PC-9 (cell line): ENCODE measurements at places on chromosomes 4 and X.

DNA sequence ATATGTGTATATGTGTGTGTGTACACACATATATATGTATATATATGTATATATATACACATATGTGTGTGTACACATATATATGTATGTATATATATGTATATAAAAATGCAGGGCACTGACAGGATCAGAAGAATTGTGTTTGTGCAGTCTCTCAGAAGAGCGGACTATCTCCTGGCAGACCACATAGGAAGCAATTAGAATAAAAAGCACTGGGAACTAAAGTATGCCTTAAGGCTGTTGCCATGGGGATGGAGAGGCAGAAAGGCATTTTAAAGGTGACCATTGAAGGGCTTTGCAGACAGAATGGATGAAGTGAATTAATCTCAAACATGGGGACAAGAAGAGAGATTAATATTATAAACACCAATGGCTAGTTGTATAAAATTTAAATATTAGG lies 33.7 kb upstream of the USP51 start:
- no peak for DNase-seq

DNA sequence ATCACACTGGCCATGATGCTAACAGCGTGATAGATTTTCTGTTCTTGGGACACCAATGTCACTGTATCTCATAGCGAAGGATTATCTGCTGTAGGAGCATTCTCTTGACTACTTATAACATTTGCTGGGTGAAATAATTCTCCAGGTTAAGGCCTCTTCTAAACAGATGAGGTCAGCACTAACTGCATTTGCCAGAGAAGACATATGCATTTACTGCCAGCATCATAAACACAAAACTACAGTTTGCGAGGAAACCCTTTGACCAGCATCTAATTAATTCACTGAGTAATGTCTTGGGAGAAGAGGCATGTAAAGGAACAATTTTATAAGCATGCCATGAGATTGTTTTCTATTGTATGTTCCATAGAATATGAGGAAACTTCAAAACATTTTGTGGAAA lies 13.9 kb downstream of the TBC1D1 start:
- no peak for DNase-seq

- no peak for DNase-seq
Observed at GRCh38 chr4:150206954-150207353, 128.7 kb downstream of the DCLK2 start.

- peak; percentile 30 for DNase-seq
Observed at GRCh38 chr4:1277667-1278665, 11.7 kb upstream of the MAEA start.

- DNase-seq, result no peak
Observed at GRCh38 chrX:53476371-53476770, 42.2 kb upstream of the HSD17B10 start.

GRCh38 chrX:132171881-132172280 lies 44.1 kb upstream of the FRMD7 start:
- no peak for DNase-seq

DNA sequence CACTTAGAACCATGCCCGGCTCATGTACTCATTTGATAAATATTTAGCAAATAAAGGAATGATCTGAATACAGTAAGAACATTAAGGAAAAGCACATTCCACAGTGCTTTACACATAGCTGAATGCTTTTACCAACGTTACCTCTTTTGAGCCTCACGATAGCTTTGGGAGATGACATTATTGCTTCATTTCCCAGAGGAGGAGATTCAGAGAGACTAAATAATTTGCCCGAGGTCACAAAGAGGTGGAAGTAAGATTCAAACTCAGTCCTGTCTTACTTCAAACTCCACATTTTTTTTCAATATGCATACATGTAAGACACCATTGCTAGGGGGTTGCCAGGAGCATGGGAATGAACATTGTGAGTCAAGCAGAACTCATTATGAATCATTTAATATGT lies 538.5 kb downstream of the BCOR start:
- no peak for DNase-seq

DNA sequence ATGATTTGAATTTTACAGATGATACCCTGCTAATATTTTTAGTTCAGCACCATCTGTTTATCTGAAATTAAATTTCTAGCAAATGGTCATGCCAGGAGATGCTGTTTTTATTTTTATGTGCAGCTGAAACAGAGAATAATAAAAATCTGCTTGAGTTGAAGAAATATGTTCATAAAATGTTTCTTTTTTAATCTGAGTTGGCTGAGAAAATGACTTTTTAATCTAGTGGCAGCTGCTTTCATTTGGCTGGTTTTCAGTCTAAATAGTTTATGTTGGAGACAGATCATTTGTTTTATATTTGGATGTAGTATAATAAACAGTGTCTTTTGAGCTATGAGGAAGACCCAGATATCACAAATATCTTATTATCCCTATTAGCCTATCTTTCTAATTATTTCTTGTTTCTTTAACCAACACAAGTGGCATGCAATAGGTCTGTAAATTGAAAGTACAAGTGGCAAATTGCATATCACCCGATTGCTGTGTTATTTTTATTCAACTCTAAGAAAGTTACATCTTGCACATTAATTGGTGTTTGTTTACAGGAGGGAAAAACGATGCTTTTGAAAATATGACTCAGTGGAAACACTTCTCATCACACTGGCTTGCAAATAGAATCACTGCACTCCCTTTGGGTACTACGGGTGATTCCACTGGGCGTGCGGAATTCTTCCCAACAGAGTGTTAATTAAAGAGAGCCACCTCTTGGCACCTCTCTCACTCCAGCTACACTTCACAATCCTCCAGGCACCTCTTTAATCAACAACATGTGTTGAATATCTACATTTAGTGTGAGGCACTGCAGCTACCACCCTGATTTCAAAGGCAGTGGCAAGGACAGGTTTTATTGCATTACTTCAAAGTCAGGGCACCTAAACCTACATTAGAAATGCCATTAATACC lies 51.7 kb upstream of the AP1S2 start:
- no peak for DNase-seq

DNA sequence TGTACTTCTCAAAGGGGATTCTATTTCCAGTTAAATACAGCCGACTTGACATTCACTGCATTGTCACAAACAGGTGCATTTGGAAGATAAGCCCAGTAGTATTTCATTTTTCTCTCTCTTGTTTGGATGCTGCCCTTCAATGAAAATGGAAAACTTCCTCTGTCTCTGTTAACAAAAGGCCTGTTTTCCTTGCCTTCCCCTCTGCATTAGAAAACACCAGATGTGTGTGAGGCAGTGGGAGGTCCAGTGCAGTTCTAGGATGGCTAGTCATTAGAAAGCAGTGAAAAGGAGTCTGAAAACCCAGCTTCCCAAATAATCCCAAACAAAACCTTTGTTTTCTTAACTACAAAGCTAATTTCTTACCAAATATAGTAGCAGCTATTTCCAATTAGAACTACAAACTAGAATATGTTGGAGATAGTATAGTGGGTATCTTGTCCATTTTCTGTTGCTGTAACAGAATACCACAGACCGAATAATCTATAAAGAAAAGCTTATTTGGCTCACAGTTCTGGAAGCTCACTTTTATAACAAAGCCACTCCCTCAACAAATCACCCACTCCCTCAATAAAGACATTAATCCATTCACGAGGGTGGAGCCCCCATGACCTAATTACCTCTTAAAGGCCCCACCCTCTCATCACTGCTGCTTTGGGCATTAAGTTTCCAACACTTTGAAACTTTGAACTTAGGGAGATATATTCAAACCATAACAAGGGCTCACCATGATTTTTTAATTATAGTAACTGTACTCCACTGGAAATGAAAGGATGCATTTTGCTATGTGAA lies 452.1 kb upstream of the RPS6KA3 start:
- no peak for DNase-seq

GRCh38 chr4:66840178-66840577 lies 705.1 kb downstream of the CENPC start:
- DNase-seq, result no peak

GRCh38 chr4:185803022-185803421 lies 9.0 kb downstream of the SORBS2 start:
- no peak for DNase-seq

DNA sequence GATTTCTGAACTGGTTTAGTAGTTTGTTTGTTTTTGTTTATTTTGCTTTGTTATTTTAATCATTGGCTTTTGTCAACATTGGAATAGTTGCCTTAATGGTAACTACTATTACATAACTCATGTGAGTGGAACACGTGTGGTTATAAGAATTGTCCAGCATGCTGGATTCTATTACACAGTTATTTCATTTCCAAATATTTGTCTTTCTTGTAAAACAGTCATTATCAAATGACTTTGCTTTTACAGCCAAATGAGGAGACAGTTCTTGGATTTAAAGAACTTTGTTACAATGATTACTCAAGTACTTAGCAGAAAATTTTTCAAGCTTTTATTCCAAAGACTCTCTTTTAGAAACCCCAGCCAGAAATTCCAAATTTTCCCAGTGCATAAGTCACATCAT lies 516.1 kb upstream of the MAGEB2 start:
- no peak for DNase-seq

GRCh38 chr4:7557456-7557855 lies 122.7 kb upstream of the PSAPL1 start:
- peak; percentile 60 for DNase-seq

DNA sequence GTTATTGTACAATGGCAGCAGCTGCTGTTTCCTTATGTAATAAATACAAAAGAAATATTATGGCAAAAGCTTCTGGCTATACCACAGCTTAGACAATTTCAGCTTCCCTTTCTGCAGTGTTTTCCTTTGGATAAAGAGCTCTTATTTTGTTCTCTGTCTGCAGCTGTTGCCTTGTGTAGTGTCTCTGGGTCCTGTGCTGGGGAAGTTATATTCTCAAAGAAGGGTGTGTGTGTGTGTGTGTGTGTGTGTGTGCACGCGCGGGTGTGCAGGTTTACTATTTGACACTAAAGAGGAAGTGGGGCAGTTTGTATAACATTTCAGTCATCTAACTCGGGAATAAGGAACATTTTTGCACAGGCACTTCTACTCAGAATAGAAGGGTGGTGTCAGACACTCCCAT lies 83.6 kb downstream of the REPS2 start:
- no peak for DNase-seq

- peak; percentile 25 for DNase-seq
Observed at GRCh38 chrX:16484338-16484737, 165.6 kb upstream of the S100G start.

DNA sequence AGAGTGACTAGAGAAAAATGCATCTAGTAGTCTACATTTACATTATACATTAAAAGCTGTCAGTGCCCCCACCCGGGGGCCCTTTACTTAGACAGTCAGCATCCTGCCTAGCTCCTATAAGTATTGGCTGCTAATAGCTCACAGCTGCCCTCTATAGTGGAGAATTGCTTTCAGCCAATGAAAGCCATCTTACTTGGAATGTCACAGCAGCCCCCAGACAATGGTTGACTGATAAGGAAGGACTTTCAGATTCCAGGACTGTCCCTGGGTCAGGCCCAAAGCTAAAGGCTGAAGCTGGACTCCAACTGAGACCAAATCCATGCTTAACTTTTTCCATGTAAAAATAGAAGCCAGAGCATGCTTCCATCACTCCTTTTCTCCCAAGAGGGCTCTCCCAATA lies 196.9 kb downstream of the ANKRD50 start:
- no peak for DNase-seq

DNA sequence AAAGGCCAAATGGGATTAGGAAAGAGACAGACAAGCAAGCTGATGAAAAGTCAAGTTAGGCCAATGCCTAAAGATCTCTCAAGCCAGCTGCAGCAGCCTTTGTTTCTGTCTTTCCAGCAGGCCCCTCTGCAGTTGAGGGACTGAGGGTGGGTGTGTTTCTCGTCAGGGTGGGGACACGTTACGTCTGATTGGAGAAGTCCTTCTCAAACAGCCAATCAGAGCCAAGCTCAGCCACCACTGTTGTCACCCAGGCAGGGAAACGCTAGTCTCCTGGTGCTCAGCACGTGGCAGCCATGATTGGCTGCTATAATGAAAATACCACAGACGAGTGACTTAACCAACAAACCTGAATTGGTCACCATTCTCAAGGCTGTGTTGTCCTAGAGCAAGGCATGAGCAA lies 177.1 kb upstream of the LCORL start:
- DNase-seq, result no peak

DNA sequence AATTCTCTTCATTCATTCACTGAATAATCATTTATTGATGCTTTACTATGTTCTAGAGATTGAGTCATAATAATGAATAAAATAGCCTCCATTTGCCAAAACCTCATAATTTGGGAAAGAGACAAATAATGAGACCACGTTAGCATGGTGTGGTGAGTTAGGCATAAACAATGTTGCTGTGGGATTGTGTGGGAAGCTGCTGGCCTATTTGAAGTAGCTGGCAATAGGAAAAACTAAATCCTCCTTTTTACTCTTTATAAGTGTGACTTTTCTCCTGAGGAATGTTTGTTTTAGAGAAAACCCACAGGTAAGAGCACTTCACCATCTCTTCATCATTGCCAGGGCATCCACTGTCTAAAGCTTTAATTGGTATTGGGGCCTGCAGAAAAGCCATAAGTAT lies 95.3 kb downstream of the AREG start:
- DNase-seq, result no peak
